ENCODE measurements at places on chromosomes 13 and 19. TPM values are rescaled to one million over a fixed set of nuclear protein-coding genes. Genes with fewer than 3 reads are reported as not detected.

DNA sequence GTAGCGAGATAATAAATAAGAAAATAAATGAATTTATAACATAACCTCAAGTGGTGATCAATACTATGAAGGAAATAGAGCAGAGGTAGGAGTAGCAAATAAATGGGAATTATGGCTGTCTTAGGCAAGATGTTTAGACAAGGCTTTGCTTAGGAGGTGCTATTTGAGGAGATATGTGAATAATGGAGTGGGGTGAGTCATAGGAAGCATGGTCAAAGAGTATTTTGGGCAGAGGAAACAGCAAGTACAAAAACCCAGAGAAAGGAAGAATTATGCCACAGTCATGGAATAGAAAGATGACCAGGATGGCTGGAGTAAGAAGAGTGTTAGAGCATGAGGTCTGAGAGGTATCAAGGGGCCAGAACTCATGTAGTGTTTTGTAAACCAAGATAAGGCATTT is 33.6 kb upstream of the LPAR6 start:
- DNase-seq, result peak; percentile 84

DNA sequence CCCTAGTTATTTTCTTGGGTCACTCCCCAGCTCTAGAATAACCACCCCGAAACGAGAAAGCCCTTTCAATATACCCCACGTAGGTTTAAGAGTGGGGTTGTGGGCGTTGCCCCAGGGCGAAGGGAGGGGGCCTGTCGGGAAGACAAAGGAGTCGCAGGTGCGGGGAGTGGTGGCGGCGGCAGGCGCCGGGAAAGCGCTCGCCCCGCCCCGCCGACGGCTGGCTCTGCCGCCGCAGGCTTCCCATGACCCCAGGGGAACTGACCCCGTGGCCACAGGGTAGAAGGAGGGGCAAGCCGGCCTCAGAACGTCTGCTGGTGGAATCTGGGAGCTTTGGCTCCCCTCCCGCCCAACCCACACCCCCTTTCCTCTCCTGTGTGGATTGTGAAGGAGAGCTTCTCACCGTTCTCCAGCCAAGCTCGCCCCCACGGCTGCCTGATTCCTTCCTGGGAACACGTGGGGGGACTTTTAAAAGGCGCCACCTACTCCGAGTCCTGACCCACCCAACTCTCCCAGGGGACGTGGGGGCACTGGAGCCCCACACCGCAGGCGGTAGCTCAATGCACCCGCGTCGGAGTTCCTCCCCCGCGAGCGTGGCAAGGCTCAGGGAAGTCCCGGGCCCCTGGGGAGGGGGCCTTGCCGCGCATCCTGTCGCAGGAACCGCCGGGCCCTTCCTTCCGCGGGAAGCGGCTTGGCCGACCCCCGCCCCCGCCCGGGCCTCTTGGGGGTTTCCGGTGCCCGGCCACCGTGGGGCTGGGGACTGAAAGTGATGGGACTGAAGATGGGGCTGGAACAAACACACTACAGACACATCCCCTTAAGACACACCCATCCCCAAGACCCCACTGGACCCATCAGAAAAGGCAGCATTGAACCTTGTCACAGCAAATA is 5.5 kb downstream of the IER2 start:
- DNase-seq, result peak; percentile 76

GRCh38 chr19:54465426-54466109 is 2.0 kb upstream of the LENG9 start:
- DNase-seq, result no peak

GRCh38 chr13:46560778-46561177 is 7.8 kb downstream of the LRCH1 start:
- DNase-seq, result no peak

GRCh38 chr13:52141299-52141698 is 12.4 kb upstream of the NEK5 start:
- DNase-seq, result no peak

GRCh38 chr13:77919921-77920294 is 1.3 kb upstream of the EDNRB start:
- DNase-seq, result no peak

DNA sequence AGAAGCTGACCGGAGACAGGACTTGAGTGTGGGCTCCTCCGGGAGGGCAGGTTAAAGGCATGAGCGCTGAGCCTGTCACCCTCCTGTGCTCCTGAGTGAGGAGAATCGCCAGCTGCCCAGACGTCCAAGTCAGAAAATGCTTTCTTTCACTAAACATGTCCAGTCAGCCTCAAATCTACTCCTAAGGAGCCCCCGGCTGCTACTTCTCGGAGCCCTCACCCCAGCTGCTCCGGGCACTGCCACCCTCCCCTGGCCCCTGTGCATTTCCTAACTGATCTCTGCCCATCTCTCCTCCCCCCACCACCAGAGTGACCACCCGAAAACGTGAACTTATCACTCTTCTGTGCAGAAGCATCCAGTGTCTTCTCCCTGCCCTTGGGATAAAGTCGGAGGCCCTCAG is 277.5 kb upstream of the SOX1 start:
- no peak for DNase-seq

GRCh38 chr13:46526740-46527139 is 26.2 kb upstream of the LRCH1 start:
- no peak for DNase-seq

- DNase-seq, result peak; percentile 88
Measured at GRCh38 chr19:34480971-34481841, at the start of gene WTIP. WTIP (plus strand) TSS chr19:34481758; CDS start chr19:34481975, 217 bp downstream.

DNA sequence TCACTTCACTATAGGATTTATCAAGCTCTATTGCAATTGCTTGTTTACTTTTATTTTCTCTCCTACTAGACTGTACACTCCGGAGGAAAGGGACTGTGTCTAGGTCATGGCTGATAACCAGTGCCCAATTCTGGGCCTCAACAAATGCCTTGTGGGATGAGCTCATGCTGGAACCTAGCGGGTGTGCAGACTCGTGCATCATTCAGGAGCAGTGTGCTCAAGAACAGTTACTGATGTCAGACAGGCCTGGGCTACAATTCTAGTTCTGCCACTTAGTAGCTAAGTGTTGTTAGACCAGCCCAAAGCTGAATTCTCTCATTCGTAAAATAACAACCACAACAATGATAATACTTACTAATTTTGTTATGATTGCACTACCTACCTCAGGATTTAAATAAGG is 95.4 kb downstream of the CYSLTR2 start:
- peak; percentile 70 for DNase-seq

DNA sequence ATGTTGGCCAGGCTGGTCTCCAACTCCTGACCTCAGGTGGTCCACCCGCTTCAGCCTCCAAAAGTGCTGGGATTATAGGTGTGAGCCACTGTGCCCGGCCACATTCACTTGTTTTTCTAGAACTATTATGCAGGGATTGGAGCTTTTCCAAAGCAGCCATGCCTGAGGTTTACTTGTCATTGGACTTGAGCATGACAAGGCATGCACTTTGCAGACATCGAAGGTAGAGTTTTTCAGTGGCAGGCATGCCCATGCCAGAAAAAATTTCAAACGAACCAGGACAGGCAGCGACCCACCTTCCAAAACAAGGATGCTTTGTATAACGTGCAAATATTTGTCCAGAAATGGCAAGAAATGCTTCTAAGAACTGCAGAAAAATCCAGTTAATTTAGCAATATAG is 17.7 kb downstream of the PNMA8A start:
- no peak for DNase-seq

- DNase-seq, result peak; percentile 13
Measured at GRCh38 chr13:73449252-73449651, 390.4 kb downstream of the KLF5 start.

- no peak for DNase-seq
Measured at GRCh38 chr13:39602277-39602613, 748 bp downstream of the LHFPL6 start.

The CYSLTR2 gene
- not detected for polyA plus RNA-seq

The PROZ gene
- polyA plus RNA-seq, result not detected

The FBXL12 gene
- polyA plus RNA-seq, result 47.6 TPM

The PSPC1 gene
- 37.8 TPM for polyA plus RNA-seq

The GAPDHS gene
- not detected for polyA plus RNA-seq

The ADGRE2 gene
- not detected for polyA plus RNA-seq

The ZNF468 gene
- polyA plus RNA-seq, result 3.7 TPM

The GSX1 gene
- polyA plus RNA-seq, result not detected

The TFDP1 gene
- polyA plus RNA-seq, result 97.0 TPM

The C19orf25 gene
- 40.8 TPM for polyA plus RNA-seq

All from IMR-90 (cell line).